ENCODE measurements at places on chromosomes 13 and 19.

DNA sequence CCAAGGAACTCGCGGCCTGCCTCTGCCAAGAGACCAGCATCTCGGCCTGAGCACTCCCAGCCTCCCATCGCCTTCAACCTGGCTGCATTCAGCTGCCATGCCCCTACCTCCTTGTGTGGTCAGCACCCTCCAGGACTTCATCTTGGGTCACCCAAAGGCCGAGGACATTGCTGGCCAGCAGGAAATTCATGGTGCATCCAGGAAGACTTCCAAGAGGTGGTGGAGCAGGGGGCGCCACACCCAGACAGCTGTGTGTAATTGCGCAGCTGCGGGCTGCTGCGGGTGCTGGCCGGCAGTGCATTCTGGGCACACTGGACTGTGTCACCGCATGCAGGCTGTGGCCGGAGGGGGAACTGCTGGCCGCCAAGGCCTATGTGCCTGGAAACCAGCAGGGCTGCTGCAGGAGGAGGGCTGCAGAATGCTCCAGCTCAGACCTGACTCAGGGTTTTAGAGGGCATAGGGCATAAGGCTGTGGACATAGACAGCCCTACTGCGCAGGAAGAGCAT, 164.3 kb upstream of the TUBA3C start:
- DNase-seq = no peak

DNA sequence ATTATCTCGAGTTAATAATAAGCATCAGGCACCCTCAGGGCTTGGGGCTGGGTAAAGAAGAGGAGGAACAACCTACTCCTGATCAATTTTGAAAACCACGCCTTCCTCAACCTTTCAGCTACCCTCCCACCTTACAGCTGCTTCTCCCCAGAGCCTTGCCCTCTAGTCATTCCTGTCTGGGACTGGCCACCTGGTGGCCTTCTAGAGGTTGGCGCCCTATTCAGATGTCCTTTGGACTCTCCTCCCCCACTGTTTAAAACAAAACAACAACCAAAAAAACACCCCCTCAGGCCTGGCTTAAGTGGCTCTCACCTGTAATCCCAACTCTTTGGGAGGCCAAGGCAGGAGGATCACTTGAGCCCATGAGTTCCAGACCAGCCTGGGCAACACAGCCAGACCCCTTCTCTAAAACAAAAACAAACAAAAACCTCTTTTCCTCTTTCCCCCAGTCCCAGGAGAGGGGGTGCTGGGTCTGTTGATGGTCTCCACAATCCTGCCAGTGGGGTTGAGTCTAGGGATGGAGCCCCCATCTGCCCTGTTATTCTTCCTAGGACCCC, 62.3 kb downstream of the CCDC70 start:
- no peak for DNase-seq

- no peak for DNase-seq
Observed at GRCh38 chr13:110677731-110678545, 28.0 kb downstream of the CARS2 start.

DNA sequence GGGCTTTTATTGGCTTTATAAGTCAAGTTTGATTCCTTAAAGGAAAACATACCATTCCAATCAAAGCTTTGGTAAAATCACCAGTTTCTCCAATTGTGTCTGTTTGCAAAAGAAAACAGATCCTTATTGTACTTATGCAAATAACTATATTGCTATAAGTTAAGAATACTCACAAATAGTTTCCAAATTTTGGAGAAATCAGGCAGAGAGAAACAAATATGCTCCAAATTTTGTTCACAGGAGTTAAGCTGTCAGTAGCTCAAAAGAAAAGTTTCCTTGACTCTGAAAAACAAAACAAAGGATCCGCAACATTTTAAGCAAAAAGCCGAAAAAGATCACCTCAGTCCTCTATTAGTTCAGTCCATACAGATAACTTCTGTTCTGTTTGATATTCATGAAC, 19.2 kb upstream of the IGFL4 start:
- DNase-seq = no peak

All from astrocyte of the cerebellum (primary cell).